ENCODE measurements at places on chromosomes 6 and 20.

GRCh38 chr6:42313038-42313437 lies 95.4 kb upstream of the MRPS10 start:
- no peak for DNase-seq

- DNase-seq = no peak
These were observed 81.4 kb upstream of the HEY2 start for GRCh38 chr6:125668071-125668470.

DNA sequence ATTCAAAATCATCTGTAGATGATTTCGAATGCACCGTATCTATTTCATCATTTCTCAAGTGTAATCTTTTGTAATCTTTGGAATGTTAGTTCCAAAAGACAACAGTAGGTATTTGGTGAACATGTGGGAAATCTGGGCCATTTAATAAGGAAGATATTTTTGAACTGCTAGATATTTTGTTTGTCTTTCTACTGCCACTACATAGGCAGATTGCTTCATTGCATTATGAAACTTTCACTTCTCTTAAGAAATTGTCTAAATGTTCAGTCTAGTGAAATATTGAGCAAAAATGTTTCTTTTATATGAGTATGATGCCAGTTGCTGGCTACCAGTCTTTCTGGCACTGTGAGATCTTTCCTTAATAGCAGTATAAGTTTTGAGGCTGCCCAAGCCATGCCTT lies 527.8 kb upstream of the RNF217 start:
- DNase-seq = no peak

- peak; percentile 40 for DNase-seq
These were observed 196.9 kb downstream of the LRFN2 start for GRCh38 chr6:40390144-40390800.

DNA sequence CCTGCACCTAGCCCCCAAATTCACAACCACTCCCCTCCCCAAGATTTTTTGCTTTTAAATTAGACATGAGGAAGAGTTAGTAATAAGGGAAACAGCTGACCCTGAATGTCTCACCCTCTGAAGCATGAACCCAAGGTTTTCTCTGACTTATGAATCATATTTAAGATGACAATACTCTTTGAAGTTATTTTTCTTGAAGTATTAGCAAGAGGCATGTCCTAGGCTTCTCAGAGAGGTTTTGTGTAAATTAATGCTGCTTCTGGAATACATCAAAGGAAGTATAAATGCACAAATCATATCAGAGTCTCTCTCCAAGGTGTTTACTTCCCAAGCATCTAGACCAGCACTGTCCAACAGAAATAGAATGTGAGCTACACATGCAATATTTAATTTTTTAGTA lies 408.1 kb upstream of the MARCKS start:
- DNase-seq = no peak

DNA sequence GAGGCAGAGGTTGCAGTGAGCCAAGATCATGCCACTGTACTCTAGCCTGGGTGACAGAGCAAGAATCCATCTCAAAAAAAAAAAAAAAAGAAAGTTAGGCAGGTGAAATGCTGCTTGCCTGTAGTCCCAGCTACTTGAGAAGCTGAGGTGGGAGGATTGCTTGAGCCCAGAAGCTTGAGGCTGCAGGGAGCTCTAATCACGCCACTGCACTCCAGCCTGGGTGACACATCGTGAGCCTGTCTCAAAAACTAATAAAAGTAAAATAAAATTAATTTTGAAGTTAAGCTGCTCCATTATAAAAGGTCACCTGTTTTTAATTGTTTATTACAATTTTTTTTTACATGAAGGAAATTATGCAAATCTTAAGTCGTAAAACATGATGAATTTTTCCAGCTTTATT lies 23.2 kb upstream of the SAMHD1 start:
- DNase-seq = no peak
